ENCODE measurements at places on chromosomes 13 and 19. TPM values are rescaled to one million over a fixed set of nuclear protein-coding genes. Genes with fewer than 3 reads are reported as not detected.
A peak's percentile ranks its signal among the peaks of the same experiment; 100 is the strongest.

DNA sequence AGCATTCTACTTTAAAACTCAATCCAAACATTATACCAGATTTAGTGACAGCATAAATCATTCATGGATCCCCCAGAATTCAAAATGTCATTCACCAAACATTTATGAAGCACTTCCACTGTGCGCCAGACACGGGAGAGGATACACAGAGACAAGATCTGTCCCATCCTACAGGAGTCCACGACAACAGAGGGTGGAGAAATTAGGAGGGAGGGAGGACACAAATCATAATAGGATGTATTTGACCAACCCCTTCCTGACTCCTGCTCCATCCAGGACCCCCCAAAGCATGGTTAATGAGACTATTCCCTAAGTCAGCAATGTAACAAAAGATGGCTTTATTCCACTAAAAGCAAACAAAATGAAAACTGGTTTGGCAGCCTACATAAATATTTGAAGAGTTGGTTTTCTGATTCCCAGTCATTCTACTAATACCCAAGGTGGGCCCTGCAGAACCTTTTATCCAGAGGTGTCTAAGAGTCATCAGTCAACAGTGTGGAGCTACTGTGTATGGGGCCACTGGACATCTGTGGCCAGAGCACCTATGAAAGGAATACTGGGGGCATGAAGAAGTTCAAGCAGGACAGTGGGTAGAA is 62.8 kb upstream of the DOCK9 start:
- no peaks in the 10 kb centered on the region for H3K36me3 ChIP-seq
- no peak overlapping the region for H3K4me3 ChIP-seq
- no peak for DNase-seq
- no peaks in the 10 kb centered on the region for H3K4me1 ChIP-seq
- no peak overlapping the region for H3K27ac ChIP-seq

GRCh38 chr13:97239943-97240787 is 18.0 kb downstream of the MBNL2 start:
- H3K27me3 ChIP-seq = no peaks in the 10 kb centered on the region
- H3K4me1 ChIP-seq = peaks cover 100% of the 10 kb centered on the region
- H3K36me3 ChIP-seq = no peaks in the 10 kb centered on the region

GRCh38 chr19:5251096-5252065 is 89.2 kb downstream of the PTPRS start:
- H3K27ac ChIP-seq = no peak overlapping the region
- no peaks in the 10 kb centered on the region for H3K27me3 ChIP-seq
- H3K4me3 ChIP-seq = no peak overlapping the region
- no peak for DNase-seq
- H3K4me1 ChIP-seq = no peaks in the 10 kb centered on the region

DNA sequence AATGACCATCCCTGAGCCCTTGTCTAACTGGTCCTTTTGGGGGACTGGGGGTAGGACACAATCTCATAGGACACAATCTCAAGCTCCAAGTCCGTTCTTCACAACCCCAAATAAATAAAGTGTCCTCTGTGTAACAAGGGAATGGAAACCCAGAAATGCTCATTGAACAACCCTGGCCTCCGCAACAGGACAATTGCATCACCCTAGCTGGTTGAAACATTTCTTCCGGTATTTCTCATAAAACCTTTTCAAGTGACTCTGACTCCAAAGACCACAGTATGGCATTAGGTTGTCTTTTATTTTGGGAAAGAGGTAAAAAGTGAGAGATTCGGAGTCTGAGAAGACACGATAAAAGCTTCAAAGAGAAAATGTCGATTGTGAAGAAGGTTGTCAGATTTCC is 186.6 kb downstream of the ZNF536 start:
- no peak overlapping the region for H3K27ac ChIP-seq
- H3K4me3 ChIP-seq = no peak overlapping the region
- no peaks in the 10 kb centered on the region for H3K36me3 ChIP-seq
- H3K4me1 ChIP-seq = no peaks in the 10 kb centered on the region
- no peak for DNase-seq

- no peak for DNase-seq
- no peaks in the 10 kb centered on the region for H3K4me1 ChIP-seq
- H3K27ac ChIP-seq = peak overlapping the region; percentile 77
- peaks cover 22% of the 10 kb centered on the region for H3K36me3 ChIP-seq
- no peaks in the 10 kb centered on the region for H3K27me3 ChIP-seq
Measured at GRCh38 chr19:17420475-17420924, 653 bp downstream of the MVB12A start.

GRCh38 chr13:48585456-48585840 is 52.6 kb upstream of the RCBTB2 start:
- no peaks in the 10 kb centered on the region for H3K36me3 ChIP-seq
- H3K4me1 ChIP-seq = peaks cover 21% of the 10 kb centered on the region

ZNF534 gene
- total RNA-seq = 1.9 TPM

TGFBR3L gene
- total RNA-seq = not detected

OLFM4 gene
- 2.0 TPM for total RNA-seq

POU2F2 gene
- total RNA-seq = 6.0 TPM

ZNF135 gene
- 9.6 TPM for total RNA-seq
